HTR-8/SVneo (cell line): ENCODE measurements at places on chromosomes 16 and 17.

DNA sequence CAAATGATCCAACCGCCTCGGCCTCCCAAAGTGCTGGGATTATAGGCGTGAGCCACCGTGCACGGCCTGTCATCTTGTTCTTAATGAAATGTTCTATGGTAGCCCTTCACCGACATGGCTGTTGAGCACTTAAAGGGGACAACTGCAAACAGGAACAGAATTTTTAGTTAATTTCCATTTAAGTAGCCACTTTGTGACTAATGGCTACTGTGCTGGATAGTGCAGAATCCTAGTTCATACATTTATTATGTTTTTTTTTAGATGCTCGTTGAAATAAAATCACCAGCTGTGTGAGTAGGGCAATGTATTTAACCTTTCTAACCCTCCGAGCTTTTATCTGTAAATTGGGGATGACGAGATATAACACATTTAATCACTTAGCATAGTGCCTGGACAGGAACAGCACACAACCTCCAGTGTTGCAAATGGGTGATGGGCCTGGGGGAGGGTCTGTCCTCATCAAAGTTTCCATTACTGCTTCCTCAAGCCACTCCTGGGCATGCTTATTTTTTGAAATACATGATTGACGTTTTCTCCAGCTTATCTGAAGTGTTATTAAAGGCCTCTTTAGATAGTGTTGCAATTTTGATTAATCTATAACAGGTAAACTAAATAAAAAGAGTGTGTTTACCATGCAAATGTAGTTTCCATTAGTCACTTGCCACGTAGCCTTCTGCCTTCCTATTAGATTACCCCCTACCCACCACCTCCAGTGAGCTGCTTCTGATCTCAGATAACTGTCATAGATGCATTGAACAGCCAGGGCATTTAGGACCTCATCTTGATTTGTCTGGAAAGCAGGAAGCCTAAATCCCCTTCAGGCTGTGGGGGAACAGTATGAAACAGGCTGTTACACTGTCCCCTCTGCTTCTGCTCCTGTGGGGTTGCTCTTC is 42.5 kb upstream of the TANC2 start:
- no peak for DNase-seq

GRCh38 chr17:9195411-9195810 is 174.1 kb downstream of the NTN1 start:
- no peak for DNase-seq

DNA sequence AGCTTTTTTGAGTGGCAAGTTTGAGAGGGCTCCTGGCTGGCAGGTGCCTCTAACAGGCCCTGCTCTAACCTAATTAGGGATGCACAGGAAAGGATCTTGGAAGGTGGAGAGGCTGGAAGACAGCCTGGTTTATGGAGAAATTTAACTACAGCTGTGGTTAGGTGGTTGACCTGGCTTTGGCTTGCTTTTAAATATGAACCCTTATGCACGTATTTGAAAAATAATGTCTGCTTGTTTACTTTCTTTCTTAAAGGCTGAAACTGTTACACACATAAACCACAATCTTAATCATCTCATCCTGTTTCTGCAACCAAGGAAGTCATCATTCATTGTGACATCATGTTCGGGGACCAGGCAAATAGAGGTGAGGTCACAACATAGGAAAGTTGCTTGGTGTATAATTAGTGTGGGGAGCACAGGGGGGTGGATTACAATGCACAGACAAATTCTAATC is 23.1 kb upstream of the DHRS13 start:
- peak; percentile 67 for DNase-seq

DNA sequence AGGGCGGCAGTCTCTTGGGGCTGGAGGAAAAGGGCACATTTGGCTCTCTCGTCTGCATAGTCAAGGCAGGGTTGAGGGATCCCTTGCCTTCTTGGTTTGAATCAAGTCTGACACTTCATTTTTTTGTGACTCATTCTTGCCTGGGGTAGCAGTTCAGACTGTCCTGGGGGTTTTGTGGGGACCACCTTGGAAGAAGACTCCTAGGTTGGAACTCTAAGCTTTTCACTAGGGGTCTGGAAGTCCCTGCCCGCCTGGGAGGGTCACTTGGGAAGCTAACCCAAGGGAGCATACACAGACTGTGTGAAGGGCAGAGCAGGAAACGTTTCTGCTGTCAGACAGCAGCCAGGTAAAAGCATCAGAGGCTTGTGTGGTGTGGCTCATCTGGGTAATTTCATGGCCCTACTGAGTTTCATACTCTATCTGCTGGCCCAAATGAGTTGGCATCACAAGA is 11.3 kb downstream of the YPEL2 start:
- DNase-seq: no peak

GRCh38 chr17:5753421-5753820 is 169.1 kb upstream of the NLRP1 start:
- DNase-seq: no peak

DNA sequence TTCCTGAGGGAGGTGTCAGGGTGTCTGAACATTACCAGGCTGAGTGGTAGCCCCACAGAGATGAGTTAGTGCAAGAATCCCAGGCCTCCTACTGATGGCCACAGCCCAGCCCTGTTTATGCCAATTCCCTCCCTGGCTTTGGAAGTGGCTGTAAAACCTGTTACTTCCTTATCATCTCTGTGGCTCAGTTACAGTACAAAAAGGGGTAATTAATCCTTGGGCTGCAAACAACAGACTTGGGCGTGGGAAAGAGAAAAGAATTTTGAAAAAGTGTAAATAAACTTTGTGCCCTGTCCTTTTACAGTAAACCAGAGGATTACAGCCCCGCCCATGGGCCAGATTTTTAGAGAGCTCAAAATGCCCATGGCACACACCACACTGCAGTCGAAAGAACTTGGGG is 73.1 kb upstream of the AXIN2 start:
- no peak for DNase-seq

DNA sequence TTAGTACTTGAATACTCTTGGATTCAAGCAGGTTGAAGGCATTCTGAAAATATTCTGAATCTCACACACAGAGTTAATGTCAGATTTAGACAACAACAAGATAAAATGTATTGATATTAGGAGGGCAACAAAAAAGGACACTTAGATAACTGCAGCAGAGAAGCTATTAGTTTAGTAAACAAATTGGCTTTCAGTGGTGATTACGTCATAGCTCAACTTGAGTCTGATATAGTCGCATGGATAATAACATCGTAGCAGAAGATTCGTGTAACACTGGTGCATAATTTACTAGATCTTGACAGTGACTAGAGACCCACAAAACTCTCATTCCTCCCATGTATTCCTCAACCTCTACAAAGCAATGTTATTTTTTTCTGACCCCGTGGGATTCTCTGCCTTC is 268.3 kb downstream of the KCNJ2 start:
- DNase-seq: no peak

DNA sequence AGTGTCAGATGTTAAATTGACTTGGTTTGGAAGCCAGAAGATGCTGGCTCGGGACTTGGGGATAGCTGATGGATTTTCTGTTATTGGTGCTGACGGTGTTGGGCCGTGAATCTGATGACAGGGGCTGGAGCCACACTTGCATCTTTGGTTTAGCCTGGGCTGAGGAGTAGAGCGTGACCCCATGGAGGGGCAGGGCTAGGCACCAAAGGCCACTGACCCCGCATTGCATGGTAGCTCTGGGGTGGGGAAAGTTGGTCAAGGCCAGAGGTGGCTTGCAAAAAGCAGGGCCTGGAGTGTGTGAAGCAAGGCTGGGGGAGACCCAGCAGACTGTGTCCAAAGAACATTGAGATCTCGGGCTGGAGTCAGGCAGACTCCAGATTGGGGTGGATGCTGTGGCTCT is 25.3 kb downstream of the WSCD1 start:
- no peak for DNase-seq

DNA sequence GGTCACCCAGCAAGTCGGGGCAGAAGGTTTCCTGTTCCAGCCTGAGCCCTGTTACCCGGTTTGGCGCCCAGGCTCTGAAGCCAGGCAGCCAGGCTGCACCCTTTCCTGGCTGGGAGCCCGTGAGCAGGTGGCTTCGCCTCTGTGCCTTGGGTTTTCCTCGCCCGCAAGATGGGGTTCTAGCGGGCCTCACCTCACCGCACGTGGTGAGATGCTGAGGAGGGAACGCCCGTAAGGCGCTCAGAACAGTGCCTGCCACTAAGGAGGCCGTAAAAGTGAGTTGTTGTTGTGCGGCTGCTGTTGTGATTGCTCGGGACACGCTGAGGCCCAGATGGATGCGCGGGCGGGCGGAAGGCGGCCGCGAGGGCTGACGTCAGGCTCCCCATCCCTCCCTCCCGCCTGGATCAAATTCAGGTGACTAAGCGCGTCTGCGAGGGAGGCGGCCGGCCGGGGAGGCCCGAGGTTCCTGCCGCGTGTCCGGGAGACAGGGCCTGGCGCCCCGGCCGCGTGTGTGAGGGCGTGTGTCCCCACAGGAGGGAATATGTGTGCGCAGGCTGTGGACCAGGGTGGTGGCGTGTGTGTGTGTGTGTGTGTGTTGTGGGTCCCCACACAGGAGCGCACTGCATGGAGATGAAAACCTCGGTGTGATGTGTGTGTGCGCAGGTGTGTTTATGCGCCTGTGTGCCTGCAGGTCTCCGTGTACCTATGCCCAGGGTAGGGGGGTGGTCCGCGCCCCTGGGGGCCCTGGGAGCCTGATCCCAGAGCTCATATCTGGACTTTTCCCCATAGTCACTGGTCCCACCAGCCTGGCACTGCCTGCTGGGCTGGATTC is 4.3 kb downstream of the CAMKK1 start:
- DNase-seq: peak; percentile 95

GRCh38 chr17:47850373-47850691 is 631 bp downstream of the SP6 start:
- DNase-seq: no peak

DNA sequence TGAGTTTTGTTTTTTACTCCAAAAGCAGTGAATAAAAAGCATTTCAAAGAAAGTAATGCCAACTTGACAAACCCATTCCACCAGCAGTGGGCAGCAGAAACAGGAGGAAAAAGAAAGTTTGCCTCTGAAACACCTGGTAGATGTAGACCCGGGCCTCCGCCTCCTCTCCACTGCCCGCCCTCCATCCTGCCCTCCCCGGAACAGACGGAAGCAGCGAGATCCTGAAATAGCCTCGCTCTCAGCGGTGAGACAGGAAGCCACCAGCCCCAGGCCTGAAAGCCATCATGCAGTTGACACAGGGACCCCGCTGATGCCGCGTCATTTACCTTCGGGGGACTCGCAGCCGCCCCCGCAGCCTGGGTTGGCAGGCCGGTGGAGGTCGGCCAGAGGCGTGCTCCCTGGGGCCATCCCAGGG is 67.8 kb downstream of the C16orf78 start:
- no peak for DNase-seq

- no peak for DNase-seq
These were observed 825.1 kb upstream of the EEF2KMT start for GRCh38 chr16:5922686-5923085.

- DNase-seq: peak; percentile 24
These were observed 802 bp downstream of the CYLD start for GRCh38 chr16:50742576-50743200.

GRCh38 chr16:73572135-73572828 is 524.4 kb upstream of the ZFHX3 start:
- DNase-seq: no peak

DNA sequence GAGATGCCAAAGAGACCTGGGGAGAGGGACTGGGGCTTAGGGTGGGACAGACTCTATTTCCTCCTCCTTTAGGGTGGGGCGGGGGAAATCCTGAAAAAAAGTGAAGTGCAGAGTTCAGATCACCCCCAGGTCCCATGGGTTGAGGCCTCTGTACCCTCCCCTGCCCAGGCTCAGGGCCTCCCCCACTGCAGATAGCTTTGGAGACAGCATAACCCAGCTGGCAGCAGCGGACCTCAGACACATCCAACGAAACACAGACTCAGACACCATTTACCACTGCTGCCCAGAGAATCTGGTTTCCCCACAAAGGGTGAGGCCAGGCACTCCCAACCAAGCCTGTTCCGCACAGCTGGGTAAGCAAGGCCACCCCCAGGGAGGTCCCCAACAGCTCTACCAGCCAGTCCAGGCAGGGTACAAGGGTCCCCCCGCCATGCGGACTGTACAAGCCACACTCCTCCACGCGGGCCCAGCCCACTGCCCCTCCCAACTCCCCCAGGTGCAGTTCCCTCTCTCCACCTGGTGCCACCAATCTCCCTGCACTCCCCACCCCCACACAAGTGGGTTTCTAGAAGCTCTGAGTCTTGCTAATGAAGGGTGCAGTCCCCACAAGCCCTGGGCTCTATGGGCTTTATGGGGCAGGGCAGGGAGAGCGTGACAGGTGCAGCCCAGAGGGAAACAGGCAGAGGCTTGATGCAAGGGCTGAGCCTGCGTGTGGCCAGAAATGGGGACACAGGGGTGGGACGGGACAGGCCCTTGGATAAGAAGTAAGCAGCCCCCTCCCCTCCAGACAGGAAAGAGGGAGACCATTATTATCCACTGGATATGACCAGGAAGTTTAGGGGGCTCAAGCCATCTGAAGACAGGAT is 8.9 kb downstream of the RHBDF2 start:
- DNase-seq: no peak

DNA sequence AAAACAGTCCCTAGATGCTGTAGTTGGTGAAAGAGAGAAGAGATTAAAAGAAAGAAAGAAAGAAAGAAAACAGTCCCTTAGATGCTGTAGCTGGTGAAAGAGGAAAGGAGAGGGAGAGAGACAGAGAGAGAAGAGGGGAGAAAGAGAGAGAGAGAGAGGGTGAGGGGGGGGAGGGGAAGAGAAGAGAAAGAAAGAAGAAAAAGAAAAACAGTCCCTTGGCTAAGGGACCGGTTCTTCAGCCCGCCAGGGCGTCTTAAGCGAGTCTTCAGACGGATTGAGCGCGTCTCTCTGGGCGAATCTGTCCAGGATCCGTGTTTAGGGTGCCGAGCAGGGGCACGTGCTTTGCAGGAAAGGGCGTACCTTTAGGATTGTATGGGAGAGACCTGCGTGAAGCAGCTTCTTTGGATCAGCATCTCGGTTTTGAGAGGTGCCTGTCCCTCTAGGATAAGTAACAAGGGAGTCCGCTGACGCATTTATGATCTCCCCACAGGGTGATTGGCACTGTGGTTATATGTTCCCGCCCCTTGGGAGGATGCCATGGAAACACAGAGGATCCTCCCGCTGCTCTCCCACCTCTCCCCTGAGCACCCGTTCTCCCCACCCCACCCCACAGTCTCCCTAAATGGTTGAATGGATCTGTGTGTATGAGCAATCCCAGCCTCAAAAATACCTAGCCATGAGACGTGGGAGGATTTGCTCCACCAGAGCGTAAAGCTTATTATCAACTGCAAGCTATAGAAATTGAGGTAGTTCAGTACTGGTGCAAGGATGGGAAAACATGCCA is 16.7 kb downstream of the GNGT2 start:
- DNase-seq: peak; percentile 83

GRCh38 chr17:72457712-72458111 is 336.9 kb downstream of the SOX9 start:
- no peak for DNase-seq

DNA sequence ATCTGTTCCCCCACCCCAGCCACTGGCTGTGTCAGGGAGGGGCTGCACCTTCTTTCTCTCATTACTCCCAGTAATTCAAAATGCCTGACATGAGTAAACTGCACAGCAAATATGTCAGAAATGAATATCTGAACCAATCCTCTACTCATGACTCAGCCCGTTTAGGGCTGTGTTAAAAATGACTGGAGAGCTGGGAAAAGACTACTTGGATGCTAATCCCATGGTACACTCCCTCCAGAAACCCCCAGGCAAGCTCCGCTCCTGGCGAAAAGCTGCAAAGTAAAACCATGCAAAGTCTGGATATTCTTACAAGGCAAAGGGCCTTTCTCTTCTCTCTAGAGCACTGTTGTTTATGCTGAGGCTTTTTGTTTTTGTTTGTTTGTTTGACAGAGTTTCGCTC is 448.1 kb upstream of the DYNLRB2 start:
- DNase-seq: peak; percentile 17
